ENCODE measurements at places on chromosomes 4 and X.

- DNase-seq = no peak
Measured at GRCh38 chr4:173074501-173074946, 94.1 kb upstream of the GALNT7 start.

DNA sequence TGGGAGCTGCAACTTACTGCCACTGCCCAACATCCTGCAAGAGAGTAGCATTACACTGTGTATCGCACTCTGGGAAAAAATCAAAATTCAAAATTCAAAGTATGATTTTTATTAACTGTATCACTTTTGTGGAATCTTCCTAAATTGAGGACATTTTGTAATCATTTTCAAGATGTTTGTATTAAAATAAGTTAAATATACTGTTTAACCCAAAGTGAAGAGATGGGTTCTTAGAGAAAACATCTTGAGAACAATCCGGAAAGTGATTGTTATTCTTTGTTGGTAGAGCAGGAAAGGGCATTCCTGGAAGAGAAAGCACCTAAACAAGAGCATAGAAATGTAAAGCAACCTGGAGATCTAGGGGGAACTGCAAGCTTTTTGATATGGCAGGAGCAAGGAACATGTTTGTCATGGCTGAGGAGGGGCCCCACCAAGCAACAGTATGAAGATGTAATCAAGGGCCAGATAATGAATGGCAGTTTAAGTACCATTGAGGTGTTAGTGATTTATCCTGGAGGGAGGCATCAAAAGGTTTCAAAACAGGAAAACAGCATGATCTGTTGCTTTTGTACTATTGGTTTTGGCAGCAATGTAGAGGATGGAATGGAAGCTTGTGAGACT is 14.1 kb upstream of the SEC24D start:
- no peak for DNase-seq

GRCh38 chr4:146477054-146477453 is 44.7 kb downstream of the SLC10A7 start:
- no peak for DNase-seq

DNA sequence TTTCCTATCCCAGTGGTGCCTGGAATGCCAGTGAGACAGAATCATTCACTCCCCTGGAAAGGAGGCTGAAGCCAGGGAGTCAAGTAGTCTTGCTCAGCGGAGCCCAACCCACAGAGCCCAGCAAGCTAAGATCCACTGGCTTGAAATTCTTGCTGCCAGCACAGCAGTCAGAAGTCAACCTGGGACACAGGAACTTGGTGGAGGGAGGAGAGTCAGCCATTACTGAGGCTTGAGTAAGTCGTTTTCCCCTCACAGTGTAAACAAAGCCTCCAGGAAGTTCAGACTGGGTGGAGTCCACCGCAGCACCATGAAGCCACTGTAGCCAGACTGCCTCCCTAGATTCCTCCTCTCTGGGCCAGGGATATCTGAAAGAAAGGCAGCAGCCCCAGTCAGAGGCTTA is 283.2 kb upstream of the CPEB2 start:
- DNase-seq = no peak

GRCh38 chrX:46912603-46913491 is 626 bp downstream of the JADE3 start:
- no peak for DNase-seq

GRCh38 chrX:3268829-3269228 is 77.6 kb downstream of the MXRA5 start:
- peak; percentile 38 for DNase-seq

- DNase-seq = no peak
Measured at GRCh38 chr4:7964890-7965662, 25.4 kb upstream of the AFAP1 start.

DNA sequence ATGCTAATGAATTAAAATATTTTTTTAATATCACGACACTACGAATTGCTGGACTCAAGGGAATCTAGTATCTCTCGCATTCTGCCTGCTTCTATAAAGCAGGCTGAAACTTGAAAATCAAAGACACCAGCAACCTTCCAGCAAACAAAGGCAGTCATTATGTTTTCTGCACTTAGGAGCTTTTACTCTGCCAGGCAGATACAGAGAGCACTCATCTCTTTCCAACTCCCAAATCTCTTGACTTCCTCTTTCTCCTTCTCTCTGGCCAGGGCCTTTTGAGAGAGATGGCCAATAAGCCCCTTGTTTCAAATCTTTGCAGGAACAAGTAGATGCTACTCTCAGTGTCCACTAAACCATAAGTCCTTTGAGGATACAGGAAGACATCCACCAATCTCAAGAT is 95.2 kb upstream of the KLF3 start:
- DNase-seq = no peak

DNA sequence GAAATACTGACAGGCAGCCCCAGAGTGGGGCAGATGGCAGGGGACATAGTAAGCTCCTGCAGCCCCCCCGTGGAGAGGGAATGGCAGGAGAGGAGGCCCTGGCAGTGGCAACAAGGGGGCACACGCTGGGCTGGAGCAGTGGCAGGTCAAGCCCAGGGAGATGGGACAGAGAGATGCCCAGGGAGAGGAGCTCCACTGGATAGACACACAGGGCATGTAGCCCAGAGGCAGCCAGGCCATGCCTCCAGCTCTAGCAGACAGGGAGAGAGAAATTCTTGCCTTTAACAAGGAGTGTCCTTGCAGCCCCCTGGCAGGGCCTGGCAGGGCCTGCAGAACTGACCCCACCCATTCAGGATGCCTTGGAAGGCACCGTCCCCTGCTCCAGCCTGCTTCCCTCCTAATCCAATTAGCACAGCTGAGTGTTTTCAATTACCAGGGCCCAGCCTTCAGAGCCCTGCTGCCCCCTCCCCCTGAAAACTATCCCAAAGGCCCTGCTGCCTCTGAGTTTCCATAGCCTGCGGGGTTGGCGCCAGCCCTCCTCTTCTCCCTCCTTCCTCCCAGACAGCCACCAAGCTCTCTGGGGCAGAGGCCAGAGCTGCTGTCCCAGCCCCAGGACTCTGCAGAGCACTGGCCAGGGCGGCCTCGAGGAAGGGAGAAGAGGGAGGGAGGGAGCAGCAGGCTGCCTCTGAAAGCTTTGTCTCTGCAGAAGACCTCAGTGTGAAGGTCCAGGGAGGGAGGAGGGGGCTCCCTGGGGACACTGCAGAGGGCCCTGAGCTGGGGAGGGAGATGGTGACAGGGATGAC is 12.5 kb downstream of the L1CAM start:
- DNase-seq = no peak

- no peak for DNase-seq
Measured at GRCh38 chr4:1592709-1593417, 91.2 kb downstream of the FAM53A start.

DNA sequence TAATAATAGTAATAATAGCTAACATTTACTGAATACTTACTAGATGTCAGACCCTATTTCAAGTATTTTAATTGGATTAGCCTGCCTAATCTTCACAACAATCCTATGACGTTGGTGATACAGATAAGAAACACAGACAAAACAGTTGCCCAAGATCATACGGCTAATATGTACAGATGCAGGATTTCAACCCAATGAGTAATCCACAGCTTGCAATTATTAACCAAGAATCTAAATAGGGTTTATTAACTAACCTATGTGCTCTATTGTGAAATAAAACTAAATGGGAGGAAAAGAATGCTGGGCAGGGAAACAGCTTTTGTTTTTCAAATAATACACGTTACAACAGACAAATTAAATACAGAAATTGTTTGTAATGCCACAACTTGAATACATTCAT is 23.4 kb downstream of the FBXO8 start:
- DNase-seq = no peak

- DNase-seq = no peak
Measured at GRCh38 chr4:18880871-18881270, 859.3 kb upstream of the LCORL start.

- no peak for DNase-seq
Measured at GRCh38 chrX:46582325-46582724, 8.8 kb downstream of the CHST7 start.

DNA sequence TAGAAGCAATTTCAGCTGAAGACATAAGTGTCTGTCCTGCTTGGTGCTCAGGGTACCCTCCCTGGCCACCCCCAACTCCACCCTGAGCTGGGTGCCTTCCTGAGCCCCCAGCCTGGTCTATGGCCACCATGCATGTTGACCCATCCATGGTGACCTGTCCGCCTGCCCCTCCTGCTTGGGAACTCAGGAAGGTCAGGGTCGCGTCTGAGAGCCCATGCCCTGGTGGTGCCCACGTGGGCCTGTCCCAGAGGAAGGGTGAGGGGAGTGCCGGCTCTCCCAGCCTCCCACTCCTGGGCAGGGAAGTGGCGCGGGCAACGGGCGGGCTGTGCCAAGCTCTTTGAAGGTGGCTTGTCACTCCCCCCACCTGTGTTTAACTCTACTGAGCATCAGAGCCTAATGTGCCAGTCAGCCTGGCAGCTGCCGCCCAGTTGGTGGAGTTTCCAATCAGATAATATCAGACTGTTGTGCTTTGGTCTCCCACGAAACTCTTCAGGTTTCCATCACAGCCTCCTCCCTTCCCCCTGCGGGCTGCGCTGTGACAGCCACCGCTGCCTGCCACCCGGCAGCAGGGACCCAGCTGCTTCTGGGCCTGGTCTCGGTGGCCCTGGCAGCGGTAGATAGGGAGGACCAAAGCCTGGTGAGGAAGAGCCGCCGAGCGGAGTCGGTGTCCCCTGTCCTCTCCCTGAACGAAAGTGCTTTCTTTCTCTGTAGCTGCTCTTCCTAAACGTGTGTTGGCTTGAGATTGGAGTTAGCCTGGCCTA is 4.8 kb downstream of the SH3BP2 start:
- DNase-seq = no peak

DNA sequence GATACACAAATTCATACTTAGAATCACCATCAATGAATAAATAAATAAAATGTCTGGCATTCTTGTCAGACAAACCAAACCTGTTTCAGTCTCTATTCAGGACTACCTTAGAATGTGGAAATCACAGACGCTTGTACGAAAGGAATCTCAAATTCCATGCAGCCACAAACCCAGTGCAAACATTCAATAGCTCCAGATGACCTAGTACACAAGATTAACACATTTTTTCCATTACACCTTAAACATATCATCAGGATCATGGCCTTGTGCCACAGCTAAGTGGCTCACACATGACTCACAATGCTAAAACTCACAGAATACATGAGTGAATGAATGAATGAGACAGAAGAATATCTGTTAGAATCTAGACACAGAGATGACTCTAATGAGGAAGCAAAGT is 134.2 kb downstream of the PWWP3B start:
- no peak for DNase-seq

GRCh38 chrX:8305350-8305749 is 134.3 kb upstream of the VCX2 start:
- DNase-seq = no peak

- no peak for DNase-seq
Measured at GRCh38 chr4:142314247-142314646, 531.9 kb downstream of the INPP4B start.

GRCh38 chr4:102843938-102844337 is 16.6 kb upstream of the UBE2D3 start:
- DNase-seq = no peak

GRCh38 chrX:53288189-53288588 is 6.8 kb upstream of the IQSEC2 start:
- no peak for DNase-seq

DNA sequence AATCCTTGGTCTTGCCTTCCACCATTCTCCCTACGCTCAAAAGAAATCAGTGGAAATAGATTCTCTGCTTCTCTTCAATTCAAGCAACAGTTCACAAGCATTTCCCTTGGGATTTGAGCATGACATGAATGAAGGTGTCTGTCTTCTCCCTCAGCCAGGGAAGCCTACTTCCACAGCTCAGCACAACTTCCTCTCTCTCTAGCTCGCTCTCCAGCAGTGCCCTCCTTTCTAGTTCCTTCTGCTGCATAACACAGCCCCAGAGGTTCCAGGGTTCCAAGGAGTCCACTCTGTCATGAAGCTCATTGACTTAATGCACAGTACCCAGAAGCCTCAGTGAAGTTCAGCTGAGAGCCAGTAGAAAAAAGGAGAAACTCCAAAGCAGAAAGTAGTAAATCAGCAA is 81.3 kb downstream of the PLS3 start:
- DNase-seq = no peak

GRCh38 chrX:120560405-120560841 is 339 bp downstream of the CUL4B start:
- peak; percentile 40 for DNase-seq

DNA sequence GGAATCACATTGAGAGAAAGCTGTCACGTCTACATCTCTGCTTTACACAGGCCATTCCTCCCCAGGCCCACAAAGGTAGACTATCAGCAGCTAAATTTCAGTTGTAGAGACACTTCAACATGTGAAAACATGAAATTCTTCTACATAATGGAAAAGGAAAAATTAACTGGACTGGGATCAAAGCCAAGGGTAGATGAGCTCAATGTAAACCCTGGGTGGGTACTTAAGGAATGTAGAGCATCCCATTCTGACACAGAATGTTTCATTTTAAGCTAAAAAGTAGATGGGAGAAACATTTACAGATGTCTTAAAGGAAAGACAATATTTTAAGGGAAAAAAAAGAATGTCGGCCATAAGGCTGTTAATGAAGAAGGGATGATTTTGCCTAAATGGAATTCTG is 51.3 kb upstream of the NPNT start:
- no peak for DNase-seq

DNA sequence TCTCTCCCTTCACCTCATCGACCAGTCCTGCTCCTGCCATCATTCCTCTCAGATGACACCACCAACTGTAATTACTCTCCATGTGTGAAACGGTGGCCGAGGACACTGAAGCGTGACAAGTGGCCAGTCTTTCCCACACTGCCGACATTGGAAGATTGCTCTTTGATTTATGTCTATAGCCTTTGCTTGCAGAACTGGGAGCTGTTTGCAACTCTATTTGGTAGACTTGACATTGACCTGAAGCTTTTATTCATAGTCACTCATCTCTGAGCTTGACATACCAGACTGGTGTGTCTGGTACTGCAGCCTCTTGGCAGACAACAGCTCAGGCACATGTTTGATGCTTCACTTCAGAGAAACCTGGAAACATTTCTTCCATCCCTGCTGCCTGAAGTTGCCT is 121.8 kb upstream of the GALNT7 start:
- no peak for DNase-seq

DNA sequence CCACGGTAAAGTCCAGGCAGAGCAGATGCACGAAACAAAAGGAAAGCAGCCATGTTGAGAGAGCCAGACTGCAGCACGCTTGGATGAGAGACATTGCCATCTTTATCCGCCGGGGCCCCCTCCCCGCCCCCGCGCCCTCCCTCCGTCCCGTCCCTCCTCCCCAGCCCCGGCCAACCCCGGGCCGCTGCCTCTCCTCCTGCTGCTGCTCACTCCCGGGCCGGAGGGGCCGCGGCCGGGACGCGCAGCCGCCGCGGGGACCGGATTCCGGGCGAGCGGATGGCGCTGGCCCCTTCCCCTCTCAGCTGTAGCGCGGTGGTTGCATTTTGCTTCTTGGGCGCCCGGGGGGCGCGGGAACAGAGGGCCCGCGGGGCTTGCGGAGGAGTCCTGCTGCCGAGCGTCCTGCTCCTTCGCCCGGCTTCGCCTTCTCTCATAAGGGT is 542 bp downstream of the RNF150 start:
- no peak for DNase-seq

- no peak for DNase-seq
Measured at GRCh38 chr4:137952116-137952515, 290.0 kb downstream of the SLC7A11 start.

DNA sequence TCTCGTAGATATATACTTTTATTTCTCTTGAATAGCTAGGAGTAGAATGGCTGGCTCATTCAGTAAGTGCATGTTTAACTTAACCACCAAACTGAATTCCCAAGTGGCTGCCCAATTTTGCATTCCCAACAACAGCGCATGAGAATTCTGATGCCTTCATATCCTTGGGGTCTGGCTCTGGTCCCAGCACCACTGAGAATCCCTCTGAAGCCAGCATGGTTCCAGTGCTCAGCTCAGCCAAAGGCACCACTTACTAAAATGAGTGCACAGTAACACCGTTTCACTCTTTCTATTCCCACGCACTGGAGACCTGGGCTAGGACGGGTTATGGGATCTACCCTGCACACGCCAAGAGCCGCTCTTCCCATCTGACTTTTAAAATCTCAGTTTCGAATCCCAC is 60.4 kb downstream of the CASP3 start:
- DNase-seq = no peak

All from amniotic stem cell (primary cell).